ENCODE measurements at places on chromosomes 4 and X. TPM values are rescaled to one million over a fixed set of nuclear protein-coding genes. Genes with fewer than 3 reads are reported as not detected.

Gene NKX3-2
- total RNA-seq: 0.06 TPM

Gene GRIA2
- total RNA-seq: 0.17 TPM

Gene TMEM144
- total RNA-seq: 2.4 TPM

Gene TEX13D
- total RNA-seq: not detected

Gene CXorf49
- total RNA-seq: 0.57 TPM

Gene TCEAL6
- total RNA-seq: not detected

Gene KCND1
- total RNA-seq: 0.46 TPM

Gene UGT2B15
- not detected for total RNA-seq

Gene SPANXC
- total RNA-seq: 15.4 TPM

Gene GJB1
- not detected for total RNA-seq

Gene IL2RG
- not detected for total RNA-seq

Gene HS6ST2
- 12.9 TPM for total RNA-seq

Gene ASMT
- total RNA-seq: not detected

Gene UGT2B17
- not detected for total RNA-seq

Gene ARHGAP10
- total RNA-seq: 9.4 TPM

Gene SUPT20HL2
- not detected for total RNA-seq

Gene FGA
- total RNA-seq: not detected

Gene IL13RA2
- total RNA-seq: 79.4 TPM

Gene PABPC5
- total RNA-seq: not detected

Gene TMSB15B
- total RNA-seq: 6.0 TPM

Gene PASD1
- 0.17 TPM for total RNA-seq

Gene ZAR1
- 0.11 TPM for total RNA-seq

Gene PRICKLE3
- total RNA-seq: 5.6 TPM

Gene MAGEC1
- 3.9 TPM for total RNA-seq

Gene WDR1
- total RNA-seq: 394 TPM
